Stimulated activated CD8-positive, alpha-beta memory T cell treated with anti-CD3 and anti-CD28 coated beads, Interleukin-7, amount 100 ng/mL, for 4 hours (primary cell): ENCODE measurements at places on chromosomes 4 and X.

- no peak for DNase-seq
Measured at GRCh38 chrX:65690057-65690855, 22.8 kb downstream of the MSN start.

DNA sequence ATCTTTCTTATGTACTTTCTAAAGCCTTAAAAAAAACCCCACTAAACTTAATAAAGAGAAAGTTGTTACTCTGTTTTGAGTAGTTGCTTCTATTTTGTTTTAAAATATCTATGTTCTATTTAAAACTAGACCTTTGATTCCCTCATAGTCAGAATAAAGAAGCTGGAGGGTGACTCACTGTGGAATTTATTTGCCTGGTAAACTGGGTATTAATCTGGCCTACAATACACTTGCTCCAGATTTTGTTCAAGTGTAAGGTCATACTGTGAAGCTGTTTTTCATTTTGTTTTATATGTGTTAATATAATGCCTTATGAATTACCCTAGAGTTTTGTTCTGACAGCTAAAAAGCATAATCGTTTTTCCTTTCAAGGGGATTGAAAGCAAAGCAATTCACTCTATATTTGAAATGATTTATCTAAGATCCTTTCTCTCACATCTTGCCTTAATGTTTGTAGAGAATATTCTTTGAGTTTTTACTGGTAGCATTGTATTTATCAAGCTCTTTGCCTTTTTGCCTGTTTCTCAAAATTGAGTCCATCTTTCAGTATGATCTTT lies 277.4 kb upstream of the PITX2 start:
- no peak for DNase-seq

GRCh38 chr4:107825072-107825824 lies 516 bp downstream of the SGMS2 start:
- no peak for DNase-seq

- DNase-seq: no peak
Measured at GRCh38 chr4:190016369-190017289, 10.4 kb downstream of the FRG2 start.

DNA sequence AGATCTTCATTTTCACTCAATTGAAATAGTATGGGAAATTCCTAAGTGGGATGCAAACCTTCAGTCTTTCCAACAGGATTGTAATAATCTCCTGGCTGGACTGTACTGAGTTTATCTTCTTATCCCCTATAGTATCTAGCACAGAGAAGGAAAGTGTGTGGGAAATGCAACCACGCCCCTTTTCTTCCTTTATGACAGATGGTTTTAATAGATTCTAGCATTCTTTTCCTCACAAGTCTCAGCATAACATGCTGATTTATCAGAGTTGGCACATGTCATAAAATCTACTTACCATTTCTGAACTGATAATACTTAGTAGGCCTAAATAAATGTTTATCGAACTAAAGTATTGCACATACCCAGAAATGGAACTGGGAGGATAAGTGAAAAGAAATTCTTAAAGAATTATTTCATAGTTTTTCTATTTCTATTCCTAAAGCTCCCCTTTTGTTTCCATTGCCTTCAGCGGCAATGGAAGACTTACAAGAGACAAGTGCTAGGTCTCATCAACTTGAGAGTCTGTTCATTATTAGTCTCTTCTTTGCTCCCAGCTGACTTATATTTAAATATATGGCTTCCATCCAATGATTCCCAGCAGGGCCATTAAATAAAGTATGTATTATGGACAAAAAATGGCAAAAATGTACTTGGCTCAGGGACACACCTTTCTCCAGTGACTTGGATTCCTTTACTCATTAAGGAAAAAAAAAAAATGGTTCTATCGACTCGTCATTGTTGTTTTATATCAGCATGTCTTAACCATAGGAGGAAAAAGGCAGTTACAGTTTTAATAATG lies 484.5 kb downstream of the IL1RAPL1 start:
- DNase-seq: no peak

- DNase-seq: no peak
Measured at GRCh38 chrX:100743009-100743607, 11.2 kb upstream of the SYTL4 start.

- DNase-seq: no peak
Measured at GRCh38 chr4:118587116-118587831, 97.9 kb upstream of the METTL14 start.

DNA sequence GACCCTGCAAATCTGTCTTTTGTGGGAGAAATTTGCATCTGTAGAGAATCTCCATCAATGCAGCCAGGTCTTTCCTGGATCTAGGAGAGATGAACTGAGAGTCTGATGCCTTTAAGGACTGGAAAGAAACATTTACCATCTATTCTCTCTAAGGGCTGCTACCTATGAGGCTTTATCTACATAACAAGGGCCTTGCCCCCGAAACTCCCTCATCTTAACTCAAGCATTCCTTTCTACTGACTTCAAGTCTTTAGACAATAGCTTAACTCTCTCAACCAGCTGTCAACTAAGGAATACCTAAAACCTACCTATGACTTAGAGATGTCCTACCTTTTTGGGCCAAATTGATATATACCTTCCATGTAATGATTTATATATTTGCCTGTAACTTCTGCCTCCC lies 32.1 kb downstream of the MAGEB17 start:
- no peak for DNase-seq

GRCh38 chr4:54400802-54401201 lies 171.7 kb downstream of the PDGFRA start:
- no peak for DNase-seq

DNA sequence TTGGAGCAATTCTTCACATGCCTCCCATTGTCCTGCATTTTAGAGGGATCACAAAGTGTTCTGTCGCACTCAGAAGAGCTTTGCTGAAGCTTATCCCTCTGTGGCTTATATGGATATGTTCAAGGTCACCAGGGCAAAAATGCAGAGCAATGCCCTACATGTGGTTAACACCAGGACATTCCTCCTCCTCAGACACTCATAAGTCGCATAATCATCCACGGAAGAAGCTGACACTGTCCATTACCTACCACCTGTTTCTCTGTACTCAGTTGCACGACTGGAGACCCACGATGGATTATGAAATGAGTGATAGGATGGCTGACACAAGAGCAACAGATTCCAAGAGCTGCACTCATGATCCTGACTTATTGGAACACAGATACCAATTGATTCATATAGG lies 68.7 kb upstream of the PRDX4 start:
- DNase-seq: no peak
